ENCODE measurements at places on chromosomes 1 and 21.

DNA sequence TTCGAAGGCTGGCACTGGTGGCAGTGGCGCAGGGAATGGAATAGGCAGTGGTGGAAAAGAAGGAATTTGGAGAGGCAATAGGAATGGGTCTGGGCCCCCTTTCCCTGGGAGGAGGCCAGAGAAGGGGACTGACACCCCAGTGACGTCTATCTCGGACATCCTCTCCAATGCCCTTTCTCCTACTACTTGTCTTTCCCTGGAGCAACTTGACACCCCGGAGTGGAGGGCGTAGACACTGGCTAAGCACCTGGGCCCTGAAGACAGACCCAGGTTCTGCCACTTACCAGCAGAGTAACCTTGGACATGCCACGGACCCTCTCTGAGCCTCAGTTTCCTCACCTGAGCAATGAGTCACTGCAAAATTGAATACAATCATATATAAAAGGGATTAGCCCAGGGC lies 86.8 kb downstream of the CAMK2N1 start:
- DNase-seq: no peak

- no peak for DNase-seq
These were observed 17.5 kb downstream of the CAP1 start for GRCh38 chr1:40058097-40058452.

DNA sequence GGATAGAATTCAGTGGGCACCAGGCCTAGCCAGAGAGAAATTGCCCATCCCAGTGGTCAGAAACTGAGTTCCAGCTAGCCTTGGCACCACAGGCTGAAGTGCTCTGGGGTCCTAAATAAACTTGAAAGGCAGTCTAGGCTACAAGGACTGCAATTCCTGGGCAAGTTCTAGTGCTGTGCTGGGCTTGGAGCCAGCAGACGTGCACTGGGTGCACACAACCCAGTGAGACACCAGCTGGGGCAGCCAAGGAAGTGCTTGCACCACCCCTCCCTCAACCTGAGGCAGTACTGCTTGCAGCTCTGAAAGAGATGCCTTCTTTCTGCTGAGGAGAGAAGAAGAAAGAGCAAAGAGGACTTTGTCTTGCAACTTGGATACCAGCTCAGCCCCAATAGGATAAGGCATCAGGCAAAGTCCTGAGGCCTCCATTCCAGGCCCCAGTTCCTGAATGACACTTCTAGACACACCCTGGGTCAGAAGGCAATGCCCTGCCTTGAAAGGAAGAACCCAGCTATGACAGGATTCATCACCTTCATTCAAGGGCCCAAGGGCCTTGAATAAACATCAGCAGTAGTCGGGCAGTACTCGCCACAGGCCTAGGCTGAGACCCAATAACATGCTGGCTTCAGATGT lies 55.1 kb downstream of the OVGP1 start:
- no peak for DNase-seq

DNA sequence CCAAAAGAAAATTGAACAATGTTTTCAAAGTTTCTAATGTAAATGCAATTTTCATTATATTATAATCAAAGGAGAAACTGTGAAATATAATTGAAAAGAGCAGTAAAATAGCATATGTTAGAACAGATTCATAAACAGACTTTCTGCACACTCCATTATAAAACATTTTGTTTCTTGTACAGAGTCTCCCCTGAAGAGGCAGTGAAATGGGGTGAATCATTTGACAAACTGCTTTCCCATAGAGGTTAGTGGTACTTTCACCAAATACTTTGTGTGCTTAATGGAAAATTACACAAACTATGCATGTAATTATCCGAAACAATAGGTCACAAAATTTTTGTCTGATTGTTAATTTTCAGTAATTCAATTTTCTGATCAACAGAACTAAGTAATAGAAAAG lies 1.9 kb downstream of the RGS18 start:
- no peak for DNase-seq

GRCh38 chr1:31377364-31377863 lies 4.5 kb upstream of the FABP3 start:
- DNase-seq: no peak

GRCh38 chr1:89044970-89045721 lies 19.9 kb downstream of the GBP1 start:
- DNase-seq: no peak

- DNase-seq: no peak
These were observed 3.1 kb upstream of the DDAH1 start for GRCh38 chr1:85467929-85468540.

DNA sequence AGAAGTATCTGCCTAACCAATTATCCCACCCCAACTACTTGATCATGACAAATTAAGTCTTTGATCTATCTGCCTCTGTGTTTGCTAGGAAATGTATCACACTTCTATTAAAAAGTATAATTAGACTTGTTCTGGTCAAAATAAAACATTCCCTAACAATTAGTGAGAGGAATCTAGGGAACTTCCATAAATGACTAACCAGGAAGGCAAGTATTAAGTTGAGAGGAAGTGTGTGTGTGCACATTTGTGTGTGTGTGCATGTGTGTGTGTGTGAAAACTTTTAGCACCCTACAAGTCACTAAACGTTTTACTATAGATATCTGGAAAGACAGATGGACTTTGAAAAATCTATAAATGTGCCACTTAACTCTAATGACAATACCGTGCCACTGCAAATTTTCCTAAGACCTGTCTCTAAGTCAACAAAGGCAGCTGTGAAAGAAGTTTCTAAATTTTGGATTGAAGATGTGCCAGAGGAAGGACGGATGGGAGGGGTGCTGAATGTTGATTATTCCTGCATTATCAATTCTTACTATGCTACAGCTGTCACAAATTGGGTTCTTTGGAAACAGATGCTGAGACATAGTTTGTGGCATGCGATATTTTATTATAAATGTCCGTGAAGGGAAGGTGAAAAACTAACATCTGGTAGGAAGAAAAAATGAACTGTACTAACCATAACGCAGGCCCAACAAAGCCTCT lies 567.1 kb downstream of the PTPRC start:
- no peak for DNase-seq

- DNase-seq: no peak
These were observed 18.7 kb upstream of the POFUT2 start for GRCh38 chr21:45306453-45306831.

GRCh38 chr1:59776960-59777852 lies 37.5 kb upstream of the HOOK1 start:
- DNase-seq: no peak

- DNase-seq: no peak
These were observed 49.4 kb downstream of the TBCE start for GRCh38 chr1:235416662-235417049.

GRCh38 chr1:233082778-233083550 lies 132.6 kb downstream of the NTPCR start:
- DNase-seq: peak; percentile 22

GRCh38 chr1:234891427-234891826 lies 237.2 kb downstream of the TOMM20 start:
- no peak for DNase-seq

DNA sequence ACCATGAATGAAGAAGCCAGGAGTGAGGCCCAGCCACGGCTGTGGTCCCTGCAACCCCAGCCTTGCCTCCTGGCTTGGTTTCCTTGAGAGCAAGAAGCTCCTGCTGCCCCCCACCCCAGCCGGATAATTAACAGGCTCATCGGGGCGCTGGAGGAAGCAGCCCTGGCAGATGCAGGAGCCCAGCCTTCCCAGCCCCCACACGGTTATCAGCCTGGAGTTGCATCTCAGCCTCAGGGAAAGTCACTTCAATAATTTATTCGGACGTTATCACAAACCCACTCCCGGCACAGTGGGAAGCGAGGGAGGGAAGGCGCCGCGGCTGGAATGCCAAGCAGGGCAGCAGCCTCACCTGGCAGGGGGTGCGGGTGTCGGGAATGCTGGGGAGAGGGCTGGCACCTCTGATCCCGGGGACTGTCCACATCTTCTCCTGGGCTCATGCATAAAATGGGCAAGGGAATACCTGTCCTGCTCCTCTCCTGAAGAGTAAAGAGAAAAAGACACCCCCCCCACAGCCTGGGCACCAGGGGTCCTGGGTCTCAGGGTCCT lies 43.3 kb upstream of the LRP8 start:
- DNase-seq: no peak

DNA sequence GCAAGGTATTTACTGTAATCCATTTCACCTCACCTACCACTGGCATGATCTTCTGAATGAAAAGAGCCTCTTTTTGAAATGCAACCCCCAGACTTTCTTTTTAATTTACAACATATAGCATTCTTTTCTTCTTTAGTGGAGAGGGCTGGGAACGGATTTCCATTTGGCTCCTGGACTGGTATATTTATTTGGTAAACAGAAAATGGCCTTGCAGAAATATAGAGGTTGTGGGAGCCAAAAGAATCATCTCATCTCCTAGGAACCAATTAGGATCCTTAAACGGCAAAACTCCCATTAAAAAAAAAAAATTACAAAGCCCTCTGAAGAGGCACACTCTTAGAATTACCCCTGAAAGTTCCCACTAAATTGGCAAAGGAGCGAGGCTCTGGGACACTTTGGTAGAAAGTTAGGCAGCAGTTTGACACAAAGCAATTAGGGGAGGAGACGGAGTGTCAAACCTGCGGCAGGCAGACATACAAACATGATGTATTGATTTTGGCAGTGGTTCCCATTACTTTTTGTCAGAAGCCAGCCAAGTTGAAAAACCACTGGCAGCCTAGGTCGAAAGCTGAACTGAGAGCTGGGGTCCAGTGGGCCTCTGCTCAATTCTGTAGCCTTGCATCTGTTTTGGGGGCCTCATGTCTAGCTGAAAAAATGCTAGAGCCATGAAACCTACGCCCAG lies 135.1 kb upstream of the MAGI3 start:
- no peak for DNase-seq

DNA sequence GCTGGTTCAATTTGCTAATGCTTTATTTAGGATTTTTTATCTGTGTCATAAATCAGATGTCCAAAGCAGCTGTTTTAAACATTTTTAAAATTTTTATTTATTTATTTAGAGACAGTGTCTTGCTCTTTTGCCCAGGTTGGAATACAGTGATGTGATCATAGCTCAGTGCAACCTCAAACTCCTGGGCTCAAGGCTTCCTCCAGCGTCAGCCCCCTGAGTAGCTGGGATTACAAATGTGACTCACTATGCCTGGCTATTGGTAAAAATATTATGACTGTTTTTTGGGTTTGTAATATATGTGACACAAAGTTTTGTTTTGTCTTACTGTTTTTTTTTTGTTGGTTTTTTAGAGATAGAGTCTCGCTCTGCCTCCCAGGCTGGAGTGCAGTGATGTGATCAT lies 11.8 kb downstream of the ZBED6 start:
- DNase-seq: no peak

DNA sequence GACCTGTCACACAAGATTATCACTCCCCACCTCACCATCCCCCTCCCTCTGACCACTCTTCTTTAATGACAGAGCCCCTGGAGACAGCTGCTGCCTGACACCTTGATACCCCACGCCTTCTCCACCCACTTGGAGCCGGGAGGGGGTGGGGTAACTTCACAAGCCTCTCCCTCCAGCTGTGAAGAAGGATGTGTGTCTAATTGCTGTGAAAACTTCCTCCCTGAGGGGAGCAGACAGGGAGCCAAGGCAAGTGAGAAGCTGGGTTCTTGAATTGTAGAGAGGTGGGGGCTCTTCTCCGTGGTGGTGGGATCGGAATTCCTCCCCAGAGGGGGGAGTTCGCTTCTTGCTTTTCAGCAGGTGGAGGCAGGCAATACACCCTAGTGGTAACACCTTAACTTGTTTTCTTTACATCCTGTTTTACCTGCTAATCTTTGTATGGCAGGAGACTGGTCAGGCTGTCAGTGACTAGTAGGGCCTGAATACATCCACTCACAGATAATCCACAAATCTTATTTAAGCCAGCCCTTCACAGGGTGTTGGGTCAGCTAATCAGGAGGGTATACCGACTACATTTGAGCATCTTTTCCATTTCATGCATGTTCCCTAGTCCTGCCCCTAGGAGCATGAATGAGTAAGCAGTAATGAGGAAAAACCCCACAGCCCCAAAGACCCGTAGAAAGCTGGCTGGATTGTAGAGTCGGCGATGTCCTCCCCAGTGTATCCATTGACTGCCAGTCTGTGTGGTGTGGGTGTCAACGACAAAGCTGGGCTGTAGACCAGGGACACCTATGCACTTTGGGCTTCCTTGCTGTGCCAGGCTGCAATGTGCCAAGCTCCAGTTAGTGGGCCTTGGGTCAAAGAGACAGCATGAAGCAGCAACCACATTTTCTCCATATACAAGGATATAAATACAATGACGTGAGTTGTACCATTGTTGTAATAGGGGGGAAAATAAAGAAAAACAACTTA lies 57.3 kb downstream of the NFASC start:
- no peak for DNase-seq

GRCh38 chr1:117630423-117630998 lies 24.7 kb downstream of the TENT5C start:
- DNase-seq: no peak

DNA sequence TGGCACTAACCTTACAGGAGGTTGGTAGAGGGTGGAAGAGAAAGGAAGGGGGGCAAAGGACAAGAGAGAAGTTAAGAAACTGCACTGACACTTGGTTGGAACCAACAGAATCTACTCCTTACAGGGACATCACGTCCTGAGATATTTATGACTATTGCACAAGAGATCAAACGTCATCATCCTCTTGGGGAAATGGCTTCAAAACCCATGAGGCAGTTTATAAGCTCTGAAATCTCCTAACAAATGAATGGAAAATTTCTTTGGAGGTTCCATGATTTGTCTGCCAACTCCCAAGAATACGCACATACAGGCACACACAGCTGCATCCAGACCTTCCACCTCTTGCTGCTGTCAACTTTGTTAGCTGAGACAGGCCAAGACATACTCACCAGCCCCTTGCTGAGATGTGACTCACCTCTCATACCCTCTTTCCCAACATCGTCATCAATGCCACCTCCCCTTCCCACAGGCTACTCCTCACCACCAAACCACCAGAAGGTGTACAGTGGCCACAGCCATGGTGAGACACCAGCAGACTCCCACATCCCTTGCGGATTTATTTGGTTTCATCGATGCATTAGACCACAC lies 135.5 kb downstream of the SETD4 start:
- peak; percentile 28 for DNase-seq

DNA sequence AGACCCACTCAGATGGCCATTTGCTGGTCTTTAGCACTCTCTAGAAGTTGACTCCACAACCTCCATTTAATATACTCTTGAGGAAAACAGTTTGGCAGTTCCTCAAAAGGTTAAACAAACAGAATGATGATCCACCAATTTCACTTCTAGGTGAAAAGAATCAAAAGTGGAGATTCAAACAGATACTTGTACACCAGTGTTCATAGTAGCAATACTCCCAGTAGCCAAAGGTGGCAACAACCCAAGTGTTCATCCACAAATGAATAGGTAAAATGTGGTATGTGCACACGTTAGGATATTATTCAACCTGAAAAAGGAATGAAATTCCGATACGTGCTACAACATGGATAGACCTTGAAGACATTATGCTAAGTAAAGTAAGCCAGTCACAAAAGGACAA lies 6.3 kb downstream of the PRCC start:
- no peak for DNase-seq

DNA sequence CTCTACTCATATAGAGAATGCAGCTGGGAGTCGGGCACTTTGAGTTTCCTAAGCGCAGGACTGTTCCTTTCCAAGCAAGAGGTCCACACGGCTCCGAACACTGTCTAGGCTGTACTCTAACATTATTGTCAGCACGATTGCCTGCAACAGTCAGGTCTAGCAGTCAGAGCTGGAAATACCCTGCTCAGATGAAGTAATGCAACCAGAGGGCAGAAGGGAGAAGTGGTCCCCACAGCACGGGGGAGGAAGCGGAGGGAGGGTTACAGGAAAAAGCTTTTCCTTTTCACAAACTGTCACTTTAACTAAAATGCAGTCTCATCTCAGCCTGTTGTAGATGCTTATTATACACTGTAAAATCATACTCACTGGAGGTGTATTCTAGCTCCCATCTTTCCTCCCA lies 98.9 kb upstream of the SLC44A3 start:
- peak; percentile 89 for DNase-seq

GRCh38 chr1:182149411-182149965 lies 88.0 kb upstream of the ZNF648 start:
- DNase-seq: peak; percentile 94
